HepG2 (cell line): ENCODE measurements at places on chromosomes 4 and X. TPM values are rescaled to one million over a fixed set of nuclear protein-coding genes. Genes with fewer than 3 reads are reported as not detected.

- DNase-seq, result no peak
These were observed 3.2 kb downstream of the SPRY1 start for GRCh38 chr4:123399627-123400358.

DNA sequence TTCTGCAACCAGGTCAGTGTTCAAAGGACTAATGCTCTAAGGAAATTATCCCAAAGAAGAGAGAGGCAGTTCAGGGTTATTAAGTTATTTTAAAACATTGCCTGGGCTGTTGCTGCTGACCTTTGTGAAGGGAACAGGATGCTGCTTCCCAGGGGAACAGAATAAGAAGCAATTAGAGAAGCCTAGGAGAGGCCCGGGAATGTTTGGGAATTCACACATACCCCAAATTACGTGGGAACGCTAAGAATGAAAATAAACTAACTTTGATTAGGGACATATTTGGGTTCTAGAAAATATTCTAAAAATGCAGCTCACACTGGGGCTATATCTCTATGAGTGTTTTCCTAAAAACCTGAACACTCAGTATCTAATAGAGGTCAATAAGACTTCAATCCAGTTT lies 243.1 kb upstream of the FTHL17 start:
- no peak for DNase-seq

DNA sequence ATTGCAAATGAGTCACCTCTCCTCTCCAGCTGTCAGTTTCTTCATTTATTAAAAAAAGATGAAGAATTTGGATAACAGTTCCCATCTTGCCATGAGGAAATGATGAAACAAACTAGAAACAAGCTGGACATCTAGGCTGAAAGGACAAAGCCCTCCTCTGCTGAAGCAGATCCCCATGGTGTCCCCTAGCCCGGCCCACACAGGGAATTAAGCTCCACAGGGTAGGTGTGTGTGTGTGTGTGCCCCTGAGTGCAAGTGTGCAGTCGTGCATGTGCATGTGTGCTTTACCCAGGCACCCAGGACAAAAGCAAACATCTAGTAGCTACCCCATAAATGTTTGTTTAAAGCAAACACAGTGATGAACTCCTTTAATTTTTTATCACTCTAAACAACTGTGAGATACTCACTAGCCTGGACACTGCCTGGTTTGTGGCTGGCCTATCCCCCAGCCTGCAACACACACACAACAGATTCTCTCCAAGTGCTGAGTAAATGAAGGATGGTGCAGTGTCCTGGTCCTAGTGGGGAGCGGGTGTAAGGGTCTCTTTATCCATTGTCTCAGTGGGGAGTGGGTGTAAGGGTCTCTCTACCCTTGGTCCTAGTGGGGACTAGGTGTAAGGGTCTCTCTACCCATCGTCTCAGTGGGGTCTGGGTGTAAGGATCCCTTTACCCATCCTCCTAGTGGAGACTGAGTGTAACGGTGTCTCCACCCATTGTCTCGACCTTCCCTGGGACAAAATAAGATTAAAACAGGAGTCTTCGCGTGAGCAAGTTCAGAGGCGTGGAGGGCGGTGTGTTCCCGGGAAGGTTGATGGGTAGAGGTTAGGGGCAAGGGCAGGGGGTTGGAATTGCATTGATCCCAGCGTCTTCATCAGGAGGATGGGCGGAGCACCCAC lies 688 bp upstream of the EVC start:
- peak; percentile 20 for DNase-seq

- DNase-seq, result no peak
These were observed 52.0 kb upstream of the SORBS2 start for GRCh38 chr4:185863946-185864345.

GRCh38 chrX:23066588-23067281 lies 67.0 kb downstream of the DDX53 start:
- no peak for DNase-seq

DNA sequence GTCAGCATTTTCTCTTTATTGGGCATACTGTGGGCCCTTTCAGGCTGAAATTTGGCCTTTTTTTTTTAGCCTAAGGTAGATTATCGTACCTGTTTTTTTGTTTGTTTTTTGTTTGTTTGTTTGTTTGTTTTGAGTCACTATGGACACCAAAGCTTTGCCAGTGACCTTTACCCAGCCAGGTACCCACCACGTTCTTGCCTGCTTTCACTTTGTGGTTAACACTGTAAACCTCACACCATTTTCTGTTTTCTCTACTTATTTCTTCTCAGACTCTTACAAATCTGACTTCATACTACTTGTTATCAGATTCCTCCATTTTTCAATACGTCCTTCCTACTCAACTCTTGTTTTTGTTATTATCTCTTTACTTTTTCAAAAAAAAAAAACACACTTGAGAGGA lies 81.5 kb downstream of the ZNF674 start:
- DNase-seq, result no peak

DNA sequence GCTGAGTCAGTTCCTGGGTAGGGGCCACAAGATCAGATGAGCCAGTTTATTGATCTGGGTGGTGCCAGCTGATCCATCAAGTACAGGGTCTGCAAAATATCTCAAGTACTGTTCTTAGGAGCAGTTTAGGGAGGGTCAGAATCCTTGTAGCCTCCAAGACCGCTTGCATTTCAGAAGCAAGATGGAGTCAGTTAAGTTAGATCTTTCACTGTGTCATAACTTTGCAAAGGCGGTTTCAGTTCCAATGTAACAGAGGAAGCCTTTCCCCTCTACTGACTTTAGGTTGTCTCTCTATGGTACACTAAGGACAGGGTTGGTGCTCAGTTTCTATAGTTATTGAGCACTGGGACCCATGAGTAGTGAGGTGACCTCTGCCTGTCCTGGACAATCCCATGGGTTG lies 127.3 kb upstream of the WDR1 start:
- DNase-seq, result no peak

GRCh38 chr4:182492423-182492822 lies 249.2 kb downstream of the TENM3 start:
- DNase-seq, result no peak

DNA sequence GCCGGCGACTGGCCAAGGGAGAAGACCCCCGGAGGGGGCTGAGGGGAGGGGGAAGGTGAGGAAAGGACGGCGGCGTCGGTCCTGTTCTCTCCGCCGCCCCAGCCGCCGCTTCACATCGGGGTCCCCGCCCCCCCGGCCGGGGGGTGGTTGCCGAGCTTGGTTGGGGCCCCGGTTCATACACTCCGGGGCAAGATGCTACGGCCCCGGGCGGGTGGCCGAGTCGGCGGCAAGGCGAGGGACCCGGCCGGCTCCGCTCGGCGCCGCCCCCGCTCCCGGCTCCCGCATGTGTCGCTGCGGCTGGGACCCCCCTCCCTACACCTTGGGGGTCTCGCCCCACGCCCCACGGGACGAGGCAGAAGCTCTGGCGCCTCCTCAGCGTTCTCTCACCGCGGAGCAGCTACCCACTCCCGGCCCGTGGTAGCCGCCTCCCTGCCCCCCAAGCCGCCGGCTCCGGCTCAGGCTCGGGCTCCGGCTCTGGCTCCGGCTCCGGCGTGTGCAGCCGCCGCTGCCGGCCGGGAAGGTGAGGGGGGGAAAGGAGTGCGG lies 461 bp downstream of the FBXW7 start:
- DNase-seq, result no peak

DNA sequence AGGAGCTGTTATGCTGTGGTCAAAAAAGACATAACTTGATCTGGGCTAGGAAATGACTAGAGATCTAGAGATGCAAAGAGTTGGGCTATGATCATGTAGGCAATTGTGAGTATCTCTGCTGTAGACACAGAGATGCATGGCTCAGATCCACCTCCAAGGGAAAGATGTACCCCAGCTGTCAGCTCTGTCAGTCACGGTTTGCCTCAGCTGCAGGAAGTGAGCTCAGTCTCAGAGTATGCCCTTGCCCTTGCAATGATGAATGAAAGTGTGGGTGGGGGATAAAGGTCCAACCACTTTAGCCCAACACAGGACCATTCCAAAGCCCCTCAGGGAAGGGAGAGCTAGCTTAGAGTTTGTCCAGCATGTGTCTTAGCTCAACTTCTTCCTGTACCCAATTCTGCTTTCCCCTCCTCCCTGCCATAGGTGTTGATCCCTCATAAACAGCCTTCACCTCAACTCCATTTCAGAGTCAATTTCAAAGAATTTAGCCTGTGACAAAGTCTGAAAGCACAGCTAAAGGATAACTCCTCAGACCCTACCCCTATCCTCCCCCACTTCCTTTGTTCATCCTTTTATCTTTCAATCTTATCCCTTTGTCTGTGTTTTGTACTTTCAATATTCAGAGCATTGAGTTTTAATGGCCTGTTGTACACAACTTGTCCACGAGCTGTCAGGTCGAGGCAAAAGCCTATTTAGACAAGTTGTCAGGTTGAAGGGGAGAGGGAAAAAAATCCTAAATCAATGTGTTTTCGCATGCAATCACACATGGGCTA lies 90.6 kb downstream of the MID1IP1 start:
- DNase-seq, result no peak

DNA sequence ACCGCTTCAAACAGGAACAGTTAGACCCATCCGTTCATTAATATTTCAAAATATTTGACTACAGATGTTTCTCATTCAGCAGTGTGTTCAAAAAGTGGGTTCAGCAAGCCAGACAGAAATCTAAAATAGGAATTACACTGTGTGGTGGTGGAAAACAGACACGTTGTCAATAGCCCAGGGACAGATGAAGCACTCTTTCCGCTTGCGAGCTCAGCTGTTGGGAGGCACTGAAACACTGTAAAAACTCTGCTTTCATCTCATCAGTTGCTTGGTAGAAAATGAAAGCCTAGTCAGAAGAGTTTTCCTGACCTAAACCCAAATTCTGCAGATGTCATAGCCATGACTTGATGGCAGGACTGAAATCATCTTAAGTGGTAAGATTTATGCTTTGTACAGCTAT lies 38.5 kb downstream of the LRP2BP start:
- DNase-seq, result no peak

- no peak for DNase-seq
These were observed 10.8 kb upstream of the LDB2 start for GRCh38 chr4:16909281-16909680.

GRCh38 chr4:182918791-182919302 lies 1.7 kb upstream of the DCTD start:
- DNase-seq, result no peak

DNA sequence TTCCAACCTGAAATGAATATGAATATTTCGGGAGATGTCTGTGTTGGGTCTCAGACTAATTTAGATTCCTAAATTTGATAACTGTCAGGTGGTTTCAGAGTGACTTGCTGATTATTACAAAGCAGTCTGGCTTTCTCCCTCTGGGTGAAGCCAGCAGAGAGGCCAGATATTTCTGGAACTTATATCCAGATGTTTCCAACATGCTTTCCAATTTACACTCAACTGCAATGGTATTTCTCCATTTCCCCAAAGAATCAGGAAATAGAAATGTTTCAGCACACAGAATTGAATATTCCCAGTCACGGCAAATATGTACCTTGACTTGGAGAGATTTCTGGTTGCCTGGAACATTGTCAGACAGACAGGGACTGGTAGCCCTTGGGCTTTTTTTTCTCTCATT lies 48.5 kb upstream of the EGFL6 start:
- no peak for DNase-seq

GRCh38 chrX:82816562-82816961 lies 691.5 kb upstream of the POU3F4 start:
- no peak for DNase-seq

- DNase-seq, result no peak
These were observed 24.9 kb downstream of the CCDC149 start for GRCh38 chr4:24887881-24888430.

DNA sequence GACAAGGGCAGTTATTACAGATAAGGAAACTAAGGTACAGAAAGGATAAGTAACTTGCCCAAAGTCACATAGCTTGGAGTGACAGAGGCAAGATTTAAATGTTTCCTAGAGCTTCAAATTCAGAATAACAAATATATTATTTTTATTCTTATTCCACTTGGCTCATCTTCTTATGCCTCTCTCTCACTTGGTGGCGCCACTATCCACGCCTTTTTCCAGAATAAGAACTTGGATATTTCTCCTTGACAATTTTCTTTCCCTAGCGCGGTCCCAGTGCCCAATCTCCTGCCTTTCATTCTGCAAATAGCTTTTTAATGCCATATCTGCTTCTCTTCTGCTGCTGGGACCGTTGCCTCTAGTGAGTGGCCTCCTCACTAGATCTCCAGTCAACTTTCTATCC lies 78.5 kb downstream of the MSN start:
- DNase-seq, result no peak

GRCh38 chr4:89538886-89539285 lies 231.3 kb upstream of the GPRIN3 start:
- no peak for DNase-seq

- no peak for DNase-seq
These were observed 7.8 kb downstream of the YTHDC1 start for GRCh38 chr4:68342134-68342533.

GRCh38 chr4:5374592-5374991 lies 323.3 kb downstream of the STK32B start:
- DNase-seq, result no peak

DNA sequence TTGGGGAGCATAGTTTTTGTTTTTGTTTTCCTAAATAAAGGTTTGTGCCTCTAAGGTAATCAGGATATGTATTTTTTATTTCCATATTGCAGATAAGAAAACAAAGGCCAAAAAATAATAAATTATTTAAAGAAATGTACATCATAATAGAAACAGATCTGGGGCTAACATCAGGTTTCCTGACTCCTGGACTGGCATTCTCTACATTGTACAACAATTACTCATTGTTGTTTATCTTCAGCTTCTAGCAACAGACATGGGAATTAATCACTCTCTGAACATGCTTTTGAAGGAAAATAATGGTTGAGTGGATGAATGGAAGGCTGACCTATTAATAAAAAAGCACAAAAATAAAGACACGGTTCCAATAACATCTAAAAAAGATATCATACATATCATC lies 146.2 kb downstream of the KCNIP4 start:
- DNase-seq, result no peak

DNA sequence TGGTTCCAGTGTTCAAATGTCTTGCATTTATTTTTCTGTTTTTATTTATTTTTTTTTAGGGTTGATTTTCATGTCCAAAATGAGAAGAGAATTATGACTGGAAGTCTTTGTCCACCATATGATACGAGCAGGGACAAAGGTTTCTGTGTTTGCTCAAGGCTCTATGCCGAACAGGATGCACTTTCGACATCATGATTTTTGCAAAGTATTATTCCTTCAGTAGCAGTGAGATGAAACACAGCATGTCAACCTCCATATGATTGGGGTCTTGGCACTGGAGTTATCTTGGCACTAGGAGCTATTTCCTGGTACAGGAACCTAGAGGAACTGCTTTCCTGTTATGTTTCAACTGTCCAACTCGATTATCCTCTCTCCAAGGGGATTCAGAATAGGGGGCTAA lies 72.6 kb downstream of the UCHL1 start:
- no peak for DNase-seq

GRCh38 chrX:46366381-46367207 lies 178.6 kb downstream of the ZNF674 start:
- DNase-seq, result no peak

GRCh38 chrX:323721-324628 lies 5.4 kb upstream of the GTPBP6 start:
- peak; percentile 68 for DNase-seq

GRCh38 chr4:174764105-174764729 lies 64.8 kb downstream of the GLRA3 start:
- peak; percentile 29 for DNase-seq

- DNase-seq, result no peak
These were observed 16.2 kb downstream of the SMIM31 start for GRCh38 chr4:164770010-164770724.

The ADGRL3 gene
- 0.03 and 0.05 TPM in 2 replicates for polyA plus RNA-seq

The SEC24D gene
- 21.6 and 30.0 TPM in 2 replicates for polyA plus RNA-seq

The FAM149A gene
- polyA plus RNA-seq, result not detected in 2 replicates

The CDS1 gene
- 3.1 and 3.2 TPM in 2 replicates for polyA plus RNA-seq

The MAML3 gene
- 0.04 and 0.05 TPM in 2 replicates for polyA plus RNA-seq

The PAGE5 gene
- not detected in 2 replicates for polyA plus RNA-seq
